ENCODE measurements at places on chromosomes 16 and 17. TPM values are rescaled to one million over a fixed set of nuclear protein-coding genes. Genes with fewer than 3 reads are reported as not detected.

Gene CCDC154
- 3.0 TPM for total RNA-seq

GRCh38 chr17:35345445-35345925 lies 27.9 kb downstream of the SLFN11 start:
- DNase-seq = no peak

DNA sequence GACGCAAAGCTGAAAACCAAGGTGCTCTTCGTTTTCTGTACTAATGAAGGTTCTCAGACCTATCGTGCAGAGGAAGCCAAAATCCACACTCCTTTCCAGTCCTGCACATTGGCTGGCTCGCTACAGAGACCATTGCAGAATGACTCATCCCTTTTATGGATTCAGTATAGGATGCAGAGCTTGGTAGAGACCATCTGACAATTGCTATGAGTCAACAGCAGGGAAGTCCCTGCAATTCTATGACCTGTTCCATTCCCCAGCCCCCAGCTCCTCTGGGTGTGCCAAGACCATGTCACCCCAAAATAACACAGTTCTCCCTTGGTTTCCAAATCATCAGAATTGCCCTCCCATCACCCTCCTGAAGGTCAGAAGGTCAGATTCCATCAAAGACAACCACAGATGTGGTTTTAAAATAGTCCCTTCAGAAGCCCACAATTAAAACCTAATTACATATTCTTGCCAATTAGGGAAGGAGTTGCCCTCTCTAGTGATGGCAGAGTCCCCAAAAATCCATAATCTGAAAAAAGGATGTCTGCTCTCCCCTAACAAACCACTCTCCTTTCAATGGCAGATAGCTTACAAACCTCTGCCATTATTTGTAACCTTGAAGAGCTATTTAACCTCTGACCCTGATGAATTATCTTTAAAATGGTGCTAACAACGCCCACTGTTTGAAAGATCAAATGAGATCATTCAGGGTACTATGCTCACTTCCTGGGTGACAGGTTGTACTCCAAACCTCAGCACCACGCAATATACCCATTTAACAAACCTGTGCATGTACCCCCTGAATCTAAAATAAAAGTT lies 108.2 kb upstream of the RBBP6 start:
- DNase-seq = no peak

- no peak for DNase-seq
These were observed 109.9 kb downstream of the RBFOX3 start for GRCh38 chr17:79500745-79501618.

DNA sequence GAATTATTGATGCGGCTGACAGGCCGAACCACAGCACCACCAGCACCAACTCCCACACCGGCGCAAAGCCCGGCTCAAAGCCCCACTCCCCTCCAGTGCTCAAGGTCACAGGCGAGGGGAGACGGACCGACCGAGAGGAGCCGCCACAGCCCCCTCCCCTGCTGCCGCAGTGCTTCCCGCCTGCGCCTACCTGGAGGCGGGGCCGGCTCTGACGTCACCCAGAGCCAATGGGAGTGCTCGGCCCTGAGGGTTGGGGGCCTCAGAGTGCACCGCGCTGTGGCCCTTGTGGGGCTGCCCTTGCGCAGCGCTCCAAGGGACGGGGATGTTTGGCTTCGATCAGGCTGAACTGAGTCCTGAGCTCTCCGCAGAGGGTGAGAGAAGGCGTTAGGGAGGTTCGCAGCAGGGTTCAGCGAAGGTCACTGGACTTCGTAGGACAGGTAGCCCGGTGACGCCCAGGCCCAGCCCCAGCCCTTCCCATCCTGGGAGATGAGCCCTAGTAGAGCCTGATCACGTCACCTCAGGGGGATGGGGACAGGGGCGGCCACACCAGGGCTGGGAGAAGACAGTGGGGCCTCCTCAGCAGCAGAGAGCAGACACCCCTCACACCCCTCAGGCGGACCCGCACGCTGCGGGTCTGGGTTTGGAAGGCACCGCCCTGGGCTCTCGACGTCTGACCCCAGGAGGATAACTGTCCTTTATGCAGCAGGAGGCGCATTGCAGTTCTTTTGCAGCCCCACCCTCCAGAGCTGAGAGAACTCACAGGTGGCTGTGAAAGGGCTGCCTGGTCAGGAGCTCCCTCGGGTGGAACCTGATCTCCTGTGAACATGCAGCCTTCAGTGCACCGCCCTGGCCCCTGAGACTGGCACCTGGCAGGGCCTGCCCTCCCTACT lies 1.5 kb downstream of the NDRG4 start:
- peak; percentile 44 for DNase-seq

All from ovary (tissue), 10 donors.